ENCODE measurements at places on chromosomes 1 and 21.

DNA sequence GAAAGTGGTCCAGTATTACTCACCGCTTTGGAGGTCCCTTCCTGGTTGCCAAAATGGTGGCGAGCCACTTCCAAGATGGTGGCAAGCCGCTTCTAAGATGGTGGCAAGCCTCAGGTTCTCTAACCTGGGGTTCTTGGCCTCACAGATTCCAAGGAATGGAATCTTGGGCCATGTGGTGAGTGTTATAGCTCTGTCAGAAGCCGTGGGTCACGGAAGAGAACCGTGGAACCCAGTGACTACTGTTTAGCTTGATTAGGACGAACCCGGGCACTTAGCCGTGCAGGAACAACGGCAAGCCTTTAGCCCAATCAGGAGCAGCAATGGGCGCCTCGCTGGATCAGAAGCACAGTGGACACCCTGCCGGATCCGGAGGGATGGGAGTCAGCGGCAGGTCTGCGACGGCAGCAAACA lies 356.2 kb upstream of the TMPRSS15 start:
- DNase-seq = no peak

DNA sequence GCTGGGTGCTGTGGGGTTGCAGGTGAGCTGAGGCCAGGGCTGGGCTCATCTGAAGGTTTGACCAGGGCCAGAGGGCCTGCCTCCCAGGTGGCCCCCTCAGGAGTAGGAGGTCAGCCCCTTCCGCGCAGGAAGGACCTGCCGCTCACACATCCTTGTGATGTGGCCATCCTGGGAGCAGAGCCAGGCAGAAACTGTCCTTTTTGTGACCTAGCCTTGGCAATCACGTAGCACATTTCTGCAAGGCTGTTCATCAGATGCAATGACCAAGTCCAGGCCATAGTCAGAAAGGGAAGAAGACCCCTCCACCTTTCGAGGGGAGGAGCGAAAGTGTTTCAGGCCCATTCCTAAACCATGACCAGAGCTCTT lies 55.5 kb upstream of the TRAPPC10 start:
- no peak for DNase-seq

- DNase-seq = no peak
These were observed 108.6 kb downstream of the CASZ1 start for GRCh38 chr1:10687782-10688408.

GRCh38 chr1:208475449-208475848 lies 231.3 kb upstream of the PLXNA2 start:
- no peak for DNase-seq

GRCh38 chr1:182739545-182739944 lies 50.0 kb upstream of the NPL start:
- DNase-seq = no peak
